Activated CD8-positive, alpha-beta memory T cell treated with anti-CD3 and anti-CD28 coated beads for 4 hours (primary cell): ENCODE measurements at places on chromosomes 6 and 20.
A peak's percentile ranks its signal among the peaks of the same experiment; 100 is the strongest.

DNA sequence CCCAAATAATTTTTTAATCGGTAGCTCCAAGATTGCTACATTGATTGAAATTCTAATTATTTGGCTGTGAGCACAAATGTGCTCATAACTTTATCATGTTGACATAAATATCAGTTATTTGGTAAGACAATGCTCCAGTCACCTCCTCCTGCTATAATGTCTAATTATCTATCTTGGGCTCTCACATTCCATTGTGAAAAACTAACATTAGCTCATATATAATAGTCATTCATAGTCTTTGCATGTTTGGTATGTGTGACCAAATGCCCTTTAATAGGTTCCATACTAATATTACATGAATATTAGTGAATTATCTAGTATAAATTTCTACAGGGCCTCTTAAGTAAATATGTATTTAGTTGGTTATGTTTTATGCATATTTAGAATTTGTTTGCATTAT lies 185.6 kb upstream of the MCHR2 start:
- no peak for DNase-seq

DNA sequence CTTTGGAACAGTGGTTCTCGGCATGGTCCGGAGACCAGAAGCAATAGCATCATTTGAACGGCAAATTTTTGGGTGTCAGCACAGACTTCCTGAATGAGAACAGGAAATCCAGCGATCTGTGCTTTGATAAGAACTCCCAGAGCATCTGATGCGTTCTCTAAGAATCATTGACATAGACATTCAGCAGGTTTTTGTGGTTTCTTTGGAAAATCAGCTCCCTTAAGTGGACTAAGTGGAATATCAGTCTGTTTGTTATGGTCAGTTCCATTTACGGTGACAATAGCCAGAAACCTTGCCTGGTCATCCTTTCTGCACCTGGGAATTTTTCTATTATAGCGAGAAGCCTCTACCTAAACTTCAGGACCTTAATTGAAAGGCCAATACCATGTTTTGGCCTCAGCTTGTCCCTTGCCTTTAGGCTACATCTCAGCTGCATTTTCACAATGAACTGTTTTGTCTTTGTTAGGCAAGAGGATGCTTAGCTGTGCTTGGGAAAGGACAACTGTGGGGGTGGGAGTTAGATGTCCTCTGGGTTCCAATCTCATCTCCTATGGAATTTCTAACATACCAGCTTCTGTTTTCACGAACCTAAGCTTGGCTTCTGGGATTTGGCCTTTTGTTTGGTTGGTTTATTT lies 299.7 kb downstream of the CDKAL1 start:
- DNase-seq, result no peak

- no peak for DNase-seq
These were observed 3.2 kb upstream of the IRF4 start for GRCh38 chr6:388202-388903.

DNA sequence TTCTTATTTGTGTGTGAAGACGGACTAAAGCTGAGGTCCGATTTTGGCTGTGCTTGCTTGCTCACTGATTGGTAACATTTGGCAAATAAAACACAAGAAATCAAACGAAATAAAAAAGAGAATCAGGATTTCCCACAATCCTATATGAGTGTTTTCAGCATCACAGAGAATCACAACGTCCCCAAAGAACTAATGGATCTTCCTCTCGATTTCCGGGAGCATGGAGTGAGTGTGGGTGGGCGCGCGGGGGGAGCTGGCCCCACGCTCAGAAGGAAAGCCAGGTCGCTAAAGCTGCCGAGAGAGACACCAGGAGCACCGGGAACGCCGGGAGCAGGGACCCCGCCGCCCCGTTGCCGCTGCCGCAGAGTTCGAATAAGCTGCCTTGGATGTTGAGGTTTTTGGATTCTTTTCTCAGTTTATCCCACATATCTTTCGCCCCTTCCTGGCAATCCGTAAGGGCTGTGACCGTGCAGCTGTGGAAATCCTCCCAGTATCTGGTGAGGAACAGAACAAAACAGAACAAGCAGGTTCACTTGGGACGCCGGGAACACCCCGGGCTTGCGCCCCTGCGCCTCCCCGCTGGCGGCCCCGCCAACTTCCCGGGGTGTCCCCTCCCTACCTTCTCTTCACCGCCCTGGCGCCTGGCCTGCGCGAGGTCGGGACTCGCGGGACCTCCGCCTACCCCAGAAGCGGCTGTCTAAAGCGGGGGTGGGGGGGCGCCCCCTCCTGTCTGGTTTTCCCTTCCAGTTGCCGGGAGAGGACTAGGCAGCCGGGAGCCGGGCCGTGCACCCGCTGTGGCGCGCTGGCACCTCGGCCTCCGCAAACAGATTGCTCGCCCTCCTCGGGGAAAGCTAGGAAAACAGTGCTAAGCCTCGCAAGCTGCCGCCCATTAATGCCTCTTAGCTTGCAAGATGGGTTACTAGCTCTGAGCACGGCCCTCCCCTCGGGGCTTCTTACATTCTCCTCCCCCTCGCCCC lies 7.7 kb downstream of the NRN1 start:
- DNase-seq, result no peak

DNA sequence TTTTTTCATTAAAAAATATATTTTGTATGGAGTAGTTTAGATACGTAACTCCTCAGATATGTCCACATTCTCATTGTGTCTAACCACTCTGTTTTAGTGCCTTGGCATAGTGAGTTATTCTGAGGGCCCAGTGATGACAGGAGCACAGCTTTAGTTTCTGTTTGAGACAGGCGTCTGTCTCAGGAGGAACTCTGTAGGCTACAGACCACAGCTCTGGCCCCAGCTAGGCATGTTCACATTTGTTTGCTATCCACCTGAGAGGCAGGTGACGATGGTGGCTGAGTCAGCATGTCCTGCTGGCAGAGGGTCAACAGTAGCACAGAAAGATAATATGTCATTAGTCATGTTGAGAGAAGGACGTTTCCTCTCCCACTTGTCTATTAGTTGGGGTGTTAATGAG lies 16.3 kb downstream of the LRRC1 start:
- no peak for DNase-seq

DNA sequence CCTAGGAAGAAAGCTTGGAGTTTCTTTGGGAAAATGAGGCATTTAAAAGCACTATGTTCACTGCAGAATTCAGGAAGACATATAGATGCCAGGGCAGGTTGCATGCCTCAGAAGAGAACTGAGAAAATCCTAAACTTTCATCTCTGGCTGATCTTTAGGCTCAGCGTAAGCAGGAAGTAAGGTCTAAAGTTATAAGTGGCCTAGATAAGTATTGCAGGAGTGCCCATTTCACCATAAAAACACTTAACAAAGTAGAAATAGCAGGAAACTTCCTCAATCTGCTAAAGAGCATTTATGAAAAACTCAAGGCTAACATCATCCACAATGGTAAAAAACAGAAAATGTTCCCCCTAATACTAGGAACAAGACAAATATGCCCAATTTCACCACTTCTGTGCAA lies 320.3 kb downstream of the BMP2 start:
- no peak for DNase-seq

DNA sequence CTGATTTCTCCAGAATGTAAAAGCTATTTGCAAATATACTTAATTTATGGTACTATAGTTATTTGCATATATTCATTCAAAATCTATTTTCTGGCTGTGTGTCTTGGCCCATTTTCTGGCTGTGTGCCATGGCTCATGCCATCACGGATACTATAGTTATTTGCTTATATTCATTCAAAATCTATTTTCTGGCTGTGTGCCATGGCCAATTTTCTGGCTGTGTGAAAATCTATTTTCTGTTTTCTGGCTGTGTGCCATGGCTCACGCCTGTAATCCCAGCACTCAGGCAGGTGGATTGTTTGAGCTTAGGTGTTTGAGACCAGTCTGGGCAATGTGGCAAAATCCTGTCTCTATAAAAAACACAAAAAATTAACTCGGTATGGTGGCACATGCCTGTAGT lies 28.9 kb upstream of the RIPK1 start:
- DNase-seq, result no peak

DNA sequence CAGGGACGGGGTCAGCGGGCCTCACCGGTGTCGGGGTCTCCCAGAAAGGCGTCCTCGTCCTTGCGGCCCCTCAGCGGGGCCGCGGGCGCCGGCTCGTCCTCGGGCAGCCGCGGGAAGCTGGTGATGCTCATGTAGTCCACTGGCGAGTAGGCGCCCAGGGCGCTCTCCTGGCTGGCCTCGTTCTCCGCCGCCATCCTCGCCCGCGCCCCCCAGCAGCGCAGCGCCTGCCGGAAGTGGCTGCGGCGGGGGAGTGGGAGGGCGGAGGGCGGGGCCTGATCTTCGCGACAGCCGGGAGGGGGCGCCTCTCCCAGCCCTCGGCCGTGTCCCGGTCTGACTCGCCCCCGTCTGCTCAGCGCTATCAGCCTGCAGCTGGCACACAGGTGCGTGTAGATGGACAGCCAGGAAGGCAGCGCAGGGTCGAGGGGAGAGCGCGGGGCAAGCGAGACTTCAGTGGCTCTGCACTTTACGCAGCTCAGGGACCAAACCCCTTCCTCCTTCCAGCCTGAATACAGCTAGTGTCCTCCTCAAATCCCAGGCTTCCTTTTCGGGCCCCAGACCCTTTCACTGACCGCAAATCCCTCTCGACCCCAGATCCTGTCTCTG lies at the start of gene GGT7:
Gene GGT7 (minus strand): TSS at position 235 of the 603 bp plus-strand sequence. CDS start 41 bp downstream, at position 194.
- DNase-seq, result peak; percentile 76

- DNase-seq, result peak; percentile 28
These were observed 29.3 kb upstream of the TRIM27 start for GRCh38 chr6:28953039-28953584.

- no peak for DNase-seq
These were observed 14.8 kb downstream of the ERMARD start for GRCh38 chr6:169766232-169766631.

DNA sequence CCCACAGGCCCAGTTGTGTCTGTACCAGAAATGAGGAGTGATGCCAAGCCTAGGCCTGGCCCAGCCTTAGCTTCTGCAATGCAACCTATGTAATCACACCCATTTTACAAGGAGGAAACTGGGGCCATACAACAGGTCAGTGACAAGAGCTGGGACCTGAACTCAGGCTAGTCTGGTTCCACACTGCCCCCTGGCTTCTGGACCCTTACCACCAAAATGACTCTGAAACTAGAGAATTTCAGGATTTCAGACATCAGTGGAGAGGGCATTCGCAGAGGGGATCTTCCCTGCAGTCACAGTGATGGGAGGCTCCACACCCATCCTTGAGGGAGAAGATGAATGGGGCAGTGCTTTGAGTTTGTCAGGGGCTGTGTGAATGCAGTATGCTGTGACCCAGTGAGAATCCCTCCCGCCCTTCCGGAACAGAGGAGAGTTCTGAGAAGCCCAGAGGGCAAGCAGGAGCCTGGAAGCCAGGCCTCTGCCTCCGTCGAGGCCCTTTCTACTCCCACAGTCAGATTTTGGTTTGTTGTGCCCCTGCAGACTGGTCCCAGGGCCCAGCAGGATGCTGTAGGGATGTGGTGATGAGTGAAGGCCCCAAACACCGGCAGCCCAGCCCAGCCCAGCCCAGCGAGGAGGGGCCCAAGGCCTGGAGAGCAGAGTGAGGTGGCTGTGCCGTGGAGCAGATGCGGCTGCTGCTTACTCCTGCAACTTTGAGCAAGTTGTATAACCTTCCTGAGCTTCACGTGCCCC lies 48.1 kb upstream of the MYL9 start:
- DNase-seq, result no peak

- DNase-seq, result no peak
These were observed 7.4 kb upstream of the INSM1 start for GRCh38 chr20:20360464-20360863.

GRCh38 chr20:49831022-49831769 lies 18.6 kb downstream of the SLC9A8 start:
- DNase-seq, result no peak

GRCh38 chr6:104941729-104942091 lies 15.2 kb upstream of the LIN28B start:
- no peak for DNase-seq
